HEK293T (cell line): ENCODE measurements at places on chromosomes 6 and 20.

DNA sequence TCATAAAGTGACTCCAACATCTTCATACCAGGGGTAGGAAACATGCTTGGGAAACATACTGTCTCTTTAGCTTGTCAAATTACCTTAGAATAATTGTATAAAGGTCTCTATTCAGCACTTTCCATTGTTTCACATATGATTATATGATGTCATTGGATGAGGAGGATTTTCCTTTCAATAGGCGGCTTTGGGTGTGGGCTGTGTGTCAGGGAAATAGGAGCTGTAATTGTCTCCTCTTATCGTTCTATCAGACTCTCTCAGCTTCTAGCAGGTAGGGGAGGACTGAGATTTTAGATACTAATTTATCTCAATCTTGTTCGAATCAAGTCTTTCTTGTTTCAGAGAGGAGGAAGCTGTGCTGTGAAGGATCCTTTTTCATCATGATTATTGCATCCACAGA, 179.4 kb upstream of the OLIG3 start:
- DNase-seq: no peak

DNA sequence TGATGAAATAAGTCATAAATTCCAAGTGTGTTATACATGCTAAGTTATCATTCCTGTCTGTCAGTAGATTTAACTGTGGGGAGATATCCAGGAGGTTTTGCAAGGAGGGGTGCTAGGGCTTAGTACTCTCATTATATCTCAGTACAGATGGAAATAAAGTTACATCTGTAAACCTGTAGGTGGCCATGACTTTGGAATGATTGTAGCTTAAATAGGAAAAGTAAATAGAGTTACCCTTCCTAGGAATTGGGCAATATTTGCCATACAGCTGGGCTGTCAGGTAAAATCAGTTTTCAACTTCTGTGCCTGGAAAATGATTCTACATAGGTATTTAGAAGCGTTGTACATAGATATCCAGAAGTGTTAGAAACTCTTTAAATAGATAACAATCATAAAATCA, 19.8 kb upstream of the TGM3 start:
- DNase-seq: no peak

DNA sequence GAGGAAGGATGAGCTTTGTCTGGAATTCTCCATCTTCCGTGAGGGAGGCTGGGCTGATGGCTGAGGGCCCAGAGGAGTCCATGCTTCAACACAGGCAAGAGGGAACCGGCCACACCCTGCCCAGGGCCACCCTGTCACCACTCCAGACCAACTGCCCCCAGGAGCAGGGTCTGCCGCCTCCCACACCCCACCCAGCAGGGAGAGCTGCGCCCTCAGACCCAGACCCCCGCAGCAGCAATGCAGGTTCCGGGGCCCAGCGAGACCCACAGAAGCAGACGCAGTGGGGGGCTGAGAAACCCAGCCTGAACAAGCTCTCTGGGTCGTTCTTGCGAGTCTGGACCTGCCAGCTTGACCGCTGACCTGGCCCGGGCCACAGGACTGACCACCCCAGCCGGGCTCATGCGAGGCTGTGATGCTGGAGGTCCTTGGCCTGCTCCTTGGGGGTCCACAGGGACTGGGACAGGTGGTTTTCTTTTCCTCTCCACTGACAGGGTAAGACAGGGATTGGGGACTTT, 25.0 kb downstream of the FRMD1 start:
- no peak for DNase-seq

DNA sequence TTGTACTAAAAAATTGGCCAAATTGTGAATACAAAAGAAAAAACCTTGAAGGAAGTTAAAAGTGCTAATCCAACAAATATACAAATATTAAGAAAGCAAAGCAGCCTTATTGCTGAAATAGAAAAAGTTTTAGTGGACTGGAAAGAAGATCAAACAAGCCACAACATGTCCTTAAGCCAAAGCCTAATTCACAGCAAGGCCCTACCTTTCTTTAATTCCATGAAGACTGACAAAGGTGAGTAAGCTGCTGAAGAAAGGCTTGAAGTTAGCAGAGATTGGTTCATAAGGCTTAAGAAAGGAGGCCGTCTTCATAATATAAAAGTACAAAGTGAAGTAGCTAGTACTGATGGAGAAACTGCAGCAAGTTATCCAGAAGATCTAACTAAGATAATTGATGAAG, 53.5 kb downstream of the TINAG start:
- no peak for DNase-seq

DNA sequence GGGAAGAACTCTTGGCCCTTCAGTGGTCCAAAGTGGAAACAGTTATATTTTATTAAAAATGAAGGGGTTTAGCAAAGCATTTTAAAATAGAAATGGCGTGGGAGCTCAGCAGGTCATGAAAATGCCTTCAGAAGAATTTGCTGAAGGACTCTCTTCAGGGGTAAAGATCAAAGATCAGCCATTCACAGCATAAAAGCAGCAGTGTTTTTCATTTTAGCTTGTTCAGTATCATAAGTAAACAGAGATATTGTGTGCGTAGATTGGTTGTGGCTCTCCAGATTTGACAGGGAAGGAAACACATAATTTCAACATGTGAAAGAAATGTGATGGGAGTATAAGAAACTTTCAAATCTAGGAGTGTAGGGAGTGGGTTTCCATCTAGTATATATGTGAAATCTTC, 519.2 kb upstream of the MAP3K7 start:
- no peak for DNase-seq

DNA sequence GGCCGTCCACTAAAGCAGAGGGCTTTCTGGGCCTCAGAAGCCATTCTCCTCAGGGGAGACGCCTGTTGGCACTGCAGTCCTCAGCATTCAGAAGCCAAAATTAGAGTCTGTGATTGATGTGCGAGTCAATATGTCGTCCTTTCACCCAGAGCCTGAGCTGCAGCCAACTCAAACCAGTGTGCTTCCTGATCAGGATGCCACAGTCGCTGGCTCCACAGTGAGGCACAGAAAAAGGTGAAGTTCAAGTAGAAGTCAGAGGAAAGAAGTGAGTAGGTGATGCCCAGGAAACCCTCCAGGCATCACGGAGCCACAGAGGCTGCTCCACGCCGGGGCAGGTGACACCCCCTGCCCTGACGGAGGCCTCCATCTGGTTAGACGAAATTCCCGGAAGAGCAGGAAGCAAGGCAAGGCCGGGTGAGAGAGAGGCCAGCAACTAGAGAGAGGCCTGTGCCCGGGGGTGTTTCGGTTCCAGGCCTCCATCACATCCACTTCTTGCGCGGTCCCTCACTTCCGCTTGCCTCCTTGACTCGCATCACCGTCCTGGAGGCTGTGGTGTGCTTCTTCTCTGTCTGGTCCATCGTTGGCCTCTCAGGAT, 177.7 kb upstream of the SNX9 start:
- no peak for DNase-seq

- peak; percentile 21 for DNase-seq
Measured at GRCh38 chr6:27547157-27548075, 74.5 kb upstream of the ZNF184 start.

GRCh38 chr20:1094751-1095150, 23.7 kb upstream of the PSMF1 start:
- DNase-seq: no peak

- no peak for DNase-seq
Measured at GRCh38 chr6:92111386-92111785, 1308.0 kb downstream of the EPHA7 start.

GRCh38 chr6:96899019-96899418, 1.3 kb upstream of the NDUFAF4 start:
- peak; percentile 26 for DNase-seq

DNA sequence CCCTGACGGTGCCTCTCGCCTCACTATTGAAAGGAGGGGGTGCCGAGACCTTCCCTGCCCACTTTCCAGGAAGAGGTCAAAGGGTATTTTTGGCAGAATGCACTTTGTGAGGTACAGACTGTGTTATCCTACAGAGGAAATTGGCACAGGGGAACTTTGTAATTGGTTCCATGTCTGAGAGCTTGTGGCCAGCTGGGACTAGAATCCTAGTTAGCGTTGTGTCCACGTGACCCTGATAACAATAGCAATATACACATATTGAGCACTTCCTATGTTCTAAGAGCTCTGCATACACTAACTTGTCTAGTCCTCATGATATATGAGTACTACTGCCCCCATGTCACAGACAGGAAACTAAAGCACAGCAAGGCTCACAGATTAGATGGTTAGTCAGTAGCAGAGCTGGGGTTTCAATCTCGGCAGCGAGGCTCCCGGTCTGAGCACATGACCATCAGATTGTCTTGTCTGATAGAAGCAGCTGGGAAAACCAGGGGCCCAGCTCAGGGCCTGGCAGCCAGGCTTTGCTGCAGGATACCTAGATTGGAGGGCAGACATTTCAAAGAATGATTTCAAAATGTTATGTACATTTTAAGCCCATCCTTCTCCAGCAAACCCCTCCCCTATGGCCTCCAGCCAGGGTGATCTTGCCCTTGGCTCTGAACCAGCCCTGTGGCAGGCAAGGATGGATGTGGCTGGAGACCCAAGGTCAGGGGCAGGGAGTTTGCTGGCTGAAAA, 1.4 kb downstream of the MAPK13 start:
- DNase-seq: no peak
